ENCODE measurements at places on chromosomes 3 and 15. TPM values are rescaled to one million over a fixed set of nuclear protein-coding genes. Genes with fewer than 3 reads are reported as not detected.

GRCh38 chr15:92095693-92096092 lies 242.2 kb downstream of the SLCO3A1 start:
- DNase-seq = no peak

GRCh38 chr3:99475229-99475628 lies 163.2 kb upstream of the COL8A1 start:
- no peak for DNase-seq

Gene TP63
- total RNA-seq = 144 TPM

- DNase-seq = no peak
Observed at GRCh38 chr3:121896823-121897222, 2.6 kb downstream of the SLC15A2 start.

DNA sequence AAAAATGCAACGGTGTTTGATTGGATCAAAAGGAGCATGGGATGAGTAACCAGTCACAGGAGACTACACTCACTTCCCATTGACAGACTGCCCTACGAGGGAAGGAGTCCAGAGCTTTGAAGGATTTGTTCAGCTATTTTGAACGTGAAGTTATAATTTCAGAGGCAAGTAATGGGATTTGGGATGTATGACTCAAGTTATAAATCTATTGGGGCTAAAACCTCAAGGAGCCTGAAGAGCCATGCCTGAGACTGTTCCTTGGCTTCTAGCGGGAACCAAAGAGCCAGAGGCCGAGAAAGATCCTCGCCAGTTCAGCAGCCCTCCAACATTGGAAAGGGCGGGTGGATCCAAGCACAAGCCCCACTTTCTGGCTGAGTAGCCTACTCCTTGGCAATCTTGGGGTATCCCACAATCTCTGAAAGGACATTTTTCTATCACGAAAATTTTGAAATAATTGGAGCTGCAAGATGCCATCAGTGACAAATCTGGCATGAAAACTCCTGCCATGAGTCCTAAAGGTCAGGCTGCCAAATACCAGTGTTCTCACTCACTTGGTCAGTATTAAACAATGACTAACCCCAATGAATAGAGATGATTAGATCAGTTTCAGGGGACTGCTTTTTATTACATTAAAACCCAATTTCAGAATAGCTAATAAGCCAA lies 48.6 kb upstream of the SLCO2A1 start:
- DNase-seq = no peak

Gene RAB11A
- total RNA-seq = 151 TPM

GRCh38 chr15:74406992-74407705 lies 26.6 kb downstream of the SEMA7A start:
- no peak for DNase-seq

DNA sequence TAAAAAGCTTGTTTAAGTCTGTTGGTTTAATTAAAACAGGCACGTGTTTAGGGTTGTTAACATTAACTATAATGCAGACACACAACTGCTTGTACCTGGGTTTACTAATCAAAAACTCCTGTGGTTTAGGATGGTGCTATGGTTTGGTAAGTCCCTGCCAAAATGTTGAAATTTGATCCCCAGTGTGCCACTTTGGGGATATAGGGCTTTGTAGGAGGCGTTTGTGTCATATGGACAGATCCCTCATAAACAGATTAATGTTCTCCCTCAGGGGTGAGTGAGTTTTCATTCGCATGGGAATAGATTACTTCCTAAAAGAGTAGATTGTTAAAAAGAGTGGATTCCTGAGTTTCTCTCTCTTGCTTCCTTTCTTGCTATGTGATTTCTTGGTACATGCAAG lies 18.7 kb upstream of the GK5 start:
- no peak for DNase-seq

Gene CRABP1
- not detected for total RNA-seq

Gene CNOT10
- total RNA-seq = 28.7 TPM

GRCh38 chr3:29486096-29486495 lies 205.2 kb downstream of the RBMS3 start:
- no peak for DNase-seq

DNA sequence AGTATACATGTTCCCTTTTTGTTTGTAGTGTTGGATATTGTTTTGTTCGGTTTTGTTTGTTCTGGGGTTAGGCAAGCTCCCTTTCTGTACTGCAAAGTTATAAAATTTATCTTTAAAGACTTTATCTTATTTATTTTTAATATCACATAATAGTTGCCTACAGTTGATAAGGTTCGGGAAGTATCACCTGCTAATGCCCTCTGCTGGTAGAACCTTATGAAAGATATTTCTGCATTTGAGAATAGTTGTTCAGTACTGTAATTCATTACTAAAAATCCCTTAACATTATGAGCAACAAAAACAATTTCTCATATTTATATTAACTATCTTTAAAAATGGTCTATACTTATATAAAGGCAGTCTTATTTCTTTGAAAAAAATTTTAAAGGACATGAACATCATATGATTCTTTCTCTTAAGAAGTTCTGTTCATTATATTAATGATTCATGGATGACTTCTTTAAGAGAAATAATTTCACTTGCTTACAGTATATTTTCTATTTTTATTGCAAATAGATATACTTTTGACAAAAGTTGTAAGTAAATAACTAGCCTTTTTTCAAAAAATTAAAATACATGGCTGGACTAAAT lies 1126.8 kb downstream of the SI start:
- no peak for DNase-seq

- DNase-seq = no peak
Observed at GRCh38 chr3:123769356-123769743, 114.8 kb downstream of the MYLK start.

- DNase-seq = no peak
Observed at GRCh38 chr15:59548501-59549226, 62.9 kb upstream of the GCNT3 start.

Gene CYP1A2
- total RNA-seq = not detected

GRCh38 chr3:144652573-144652972 lies 681.0 kb downstream of the DIPK2A start:
- no peak for DNase-seq

DNA sequence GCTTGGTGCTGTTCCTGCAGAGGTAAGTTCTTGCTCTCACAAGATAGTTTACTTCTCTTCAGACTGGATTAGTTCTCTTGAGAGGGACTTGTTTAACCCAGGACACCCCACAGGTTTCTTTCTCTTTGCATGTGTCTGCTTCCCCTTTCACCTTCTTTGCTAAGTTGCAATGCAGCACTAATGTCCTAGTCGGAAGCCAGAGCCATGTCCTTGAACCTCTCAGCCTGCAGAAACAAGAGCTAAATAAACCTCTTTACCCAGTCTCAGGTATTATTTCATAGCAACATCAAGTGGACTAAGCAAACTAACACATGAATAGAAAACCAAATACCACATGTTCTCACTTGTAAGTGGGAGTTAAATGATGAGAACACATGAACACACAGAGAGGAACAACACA lies 915.2 kb downstream of the NSUN3 start:
- DNase-seq = no peak

Gene OIP5
- total RNA-seq = not detected

Gene FBXL22
- 10.1 TPM for total RNA-seq
